ENCODE measurements at places on chromosomes 2 and 18. TPM values are rescaled to one million over a fixed set of nuclear protein-coding genes. Genes with fewer than 3 reads are reported as not detected.

- no peak for DNase-seq
Observed at GRCh38 chr2:951224-952006, 766 bp downstream of the SNTG2 start.

- peak; percentile 17 for DNase-seq
Observed at GRCh38 chr18:47595831-47596501, 334.5 kb downstream of the SMAD2 start.

DNA sequence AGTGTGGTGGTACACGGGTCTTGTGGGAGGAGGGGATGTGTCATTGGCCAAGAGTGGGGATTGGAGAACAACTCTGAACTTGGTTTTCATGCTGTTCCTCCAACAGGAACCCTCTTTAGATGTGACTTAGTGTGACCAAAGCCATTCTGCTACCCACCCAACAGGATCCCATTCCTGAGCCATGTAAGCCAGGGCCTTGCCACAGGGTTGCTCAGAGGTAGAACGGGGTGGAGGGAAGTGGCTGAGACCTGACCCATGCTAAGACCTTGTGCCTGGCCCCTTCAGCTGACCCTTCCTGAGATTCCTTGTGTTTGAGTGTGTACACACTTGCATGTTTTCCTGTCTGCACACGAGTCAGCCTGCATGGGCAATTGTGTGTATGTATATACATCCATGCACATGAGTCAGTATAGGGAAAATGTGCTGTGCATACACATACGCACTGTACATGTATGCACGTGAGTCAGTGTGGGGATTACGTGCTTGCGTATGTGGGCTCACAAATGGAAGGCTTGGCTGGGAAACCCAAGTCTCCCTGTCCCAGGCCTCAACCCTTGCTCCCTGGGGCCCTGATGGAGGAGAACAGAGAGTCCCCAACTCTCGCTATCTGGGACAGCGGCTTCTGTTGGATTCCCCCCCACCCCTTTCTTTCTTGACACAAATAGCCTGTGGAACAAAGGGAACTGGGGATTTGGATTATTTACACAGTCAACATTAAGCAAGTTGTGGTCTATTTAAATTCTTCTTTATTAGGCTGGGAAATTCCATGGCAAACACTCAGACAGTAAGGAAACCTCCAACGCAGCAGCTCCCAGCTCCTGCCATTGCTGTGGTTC is 339.8 kb downstream of the DYSF start:
- DNase-seq = no peak

DNA sequence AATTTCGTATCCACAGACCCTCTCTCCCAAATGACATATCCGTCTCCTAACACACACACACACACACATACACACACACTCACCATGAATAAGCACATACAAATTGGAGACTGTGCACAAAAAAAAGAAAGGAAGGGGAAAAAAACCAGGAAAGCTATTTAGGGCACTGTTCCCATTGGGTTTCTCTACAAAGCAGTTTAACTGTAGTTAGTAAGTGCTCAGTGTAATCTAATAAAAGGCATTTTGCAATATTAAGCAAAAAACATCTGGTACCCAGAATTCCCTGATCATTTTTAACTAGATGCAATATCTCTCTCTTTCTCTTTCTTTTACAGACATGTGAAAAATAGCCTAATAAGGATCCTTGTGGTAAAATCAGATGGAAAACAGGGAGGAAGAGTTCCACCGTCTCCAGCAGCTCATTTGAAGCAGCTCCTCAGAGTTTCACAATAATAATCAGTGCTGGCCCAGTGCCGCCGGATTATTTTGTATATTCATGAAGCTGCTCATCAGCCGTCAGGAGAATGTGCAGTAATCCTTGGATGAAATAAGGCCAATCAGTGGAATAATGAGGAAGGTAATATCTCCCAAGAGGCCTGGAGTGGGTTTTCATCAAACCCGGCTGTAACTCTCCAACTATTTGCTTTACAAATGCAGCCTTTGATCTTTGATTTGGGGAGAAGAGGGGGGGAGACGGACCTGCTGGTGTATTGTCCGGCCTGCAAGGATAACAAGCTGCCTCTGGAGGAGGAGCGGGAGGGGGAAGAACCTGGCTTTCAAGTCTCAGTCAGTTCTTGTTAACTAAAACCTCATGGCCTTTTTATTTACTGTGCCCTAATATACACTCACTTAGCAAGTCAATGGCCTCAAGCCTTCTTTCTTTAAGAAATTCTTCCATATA is 227.6 kb upstream of the SMIM21 start:
- DNase-seq = no peak

- no peak for DNase-seq
Observed at GRCh38 chr2:73928963-73929347, 2.3 kb downstream of the DGUOK start.

DNA sequence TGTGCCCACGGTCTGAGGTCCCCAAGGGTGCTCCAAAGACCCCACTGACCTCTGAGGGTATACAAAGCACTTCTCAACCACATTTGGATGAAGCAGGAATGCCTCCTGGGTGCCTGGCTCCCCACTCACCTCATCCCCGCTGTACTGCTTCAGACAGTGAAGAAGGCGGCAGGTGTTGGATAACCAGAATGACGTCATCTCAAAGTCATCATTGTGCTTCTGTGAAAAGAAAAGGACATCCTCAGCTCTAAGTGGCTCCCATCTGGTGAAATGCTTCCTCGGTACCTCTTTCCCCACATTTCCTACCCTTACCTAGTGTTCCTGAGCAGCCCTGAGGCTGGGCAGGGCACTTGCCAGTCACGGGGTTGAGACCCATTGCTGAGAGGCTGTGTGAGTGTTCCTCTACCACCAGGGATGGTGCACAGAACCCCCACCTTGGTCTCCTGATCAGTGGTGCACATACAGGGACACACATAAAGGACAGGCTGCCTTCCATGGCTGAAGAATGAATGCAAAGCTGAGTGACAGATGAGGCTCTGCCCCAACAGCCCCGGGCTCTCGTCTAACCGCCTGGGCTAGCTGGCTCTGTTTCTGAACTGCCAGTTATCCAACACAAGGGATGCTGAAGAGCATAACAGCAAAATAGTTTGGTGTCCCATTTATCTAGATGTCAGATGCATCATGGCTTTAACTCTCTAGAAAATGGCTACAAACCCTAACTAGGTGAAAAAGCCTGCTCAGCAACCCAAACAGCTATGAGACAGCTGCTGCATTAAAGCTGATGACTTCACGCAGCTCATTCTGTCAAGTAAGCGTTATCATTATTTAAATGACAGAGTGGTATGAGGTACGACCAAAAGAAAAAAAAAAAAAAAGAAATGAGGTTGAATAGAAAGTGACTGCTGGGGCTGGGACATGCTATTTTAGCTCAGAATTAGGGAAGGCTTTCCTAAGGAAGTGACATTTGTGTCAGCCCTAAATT is 28.2 kb upstream of the ACAA2 start:
- DNase-seq = no peak

GRCh38 chr2:225008935-225009334 is 33.3 kb downstream of the DOCK10 start:
- DNase-seq = peak; percentile 44

- no peak for DNase-seq
Observed at GRCh38 chr2:58890865-58891525, 649.9 kb upstream of the FANCL start.

- no peak for DNase-seq
Observed at GRCh38 chr2:177231270-177231669, 18.7 kb downstream of the HNRNPA3 start.

DNA sequence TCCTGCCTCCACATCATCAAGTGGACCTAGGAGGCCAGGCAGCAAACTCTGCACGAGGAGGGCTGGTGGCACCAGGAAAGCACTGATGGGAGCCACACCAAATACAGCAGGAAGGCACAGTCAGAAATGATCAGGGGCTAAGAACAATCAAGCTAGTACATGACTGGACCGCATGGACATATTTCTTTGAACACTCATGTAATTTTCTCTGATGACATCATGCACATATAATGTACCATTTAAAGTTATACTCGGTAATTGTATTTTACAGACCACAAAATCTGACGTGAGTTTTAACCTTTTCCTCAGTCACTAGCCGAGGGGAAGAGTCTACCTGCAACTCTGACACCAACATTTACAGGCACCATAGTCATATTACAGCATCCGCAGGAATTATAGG is 76.7 kb downstream of the XDH start:
- peak; percentile 17 for DNase-seq

DNA sequence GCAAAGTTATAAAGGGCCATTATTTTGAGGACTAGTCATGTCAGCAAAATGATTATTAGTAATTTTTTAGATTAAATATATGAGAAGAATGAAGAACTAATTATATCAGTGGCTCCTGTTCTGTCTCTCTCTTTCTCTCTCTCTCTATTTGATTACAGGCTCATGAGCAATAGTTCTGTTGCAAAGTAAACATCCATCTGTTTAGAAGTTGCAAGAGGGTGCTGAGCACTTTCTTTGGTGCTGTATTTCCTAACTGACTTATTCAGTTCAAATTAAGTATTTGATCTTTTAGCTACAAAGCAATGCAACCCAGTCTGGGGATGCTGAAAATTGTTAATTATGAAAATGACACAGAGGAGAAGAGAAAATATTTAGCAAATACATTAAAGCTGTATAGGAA is 408.1 kb upstream of the UBE2E3 start:
- no peak for DNase-seq

- no peak for DNase-seq
Observed at GRCh38 chr2:8863331-8863953, 26.0 kb upstream of the KIDINS220 start.

DNA sequence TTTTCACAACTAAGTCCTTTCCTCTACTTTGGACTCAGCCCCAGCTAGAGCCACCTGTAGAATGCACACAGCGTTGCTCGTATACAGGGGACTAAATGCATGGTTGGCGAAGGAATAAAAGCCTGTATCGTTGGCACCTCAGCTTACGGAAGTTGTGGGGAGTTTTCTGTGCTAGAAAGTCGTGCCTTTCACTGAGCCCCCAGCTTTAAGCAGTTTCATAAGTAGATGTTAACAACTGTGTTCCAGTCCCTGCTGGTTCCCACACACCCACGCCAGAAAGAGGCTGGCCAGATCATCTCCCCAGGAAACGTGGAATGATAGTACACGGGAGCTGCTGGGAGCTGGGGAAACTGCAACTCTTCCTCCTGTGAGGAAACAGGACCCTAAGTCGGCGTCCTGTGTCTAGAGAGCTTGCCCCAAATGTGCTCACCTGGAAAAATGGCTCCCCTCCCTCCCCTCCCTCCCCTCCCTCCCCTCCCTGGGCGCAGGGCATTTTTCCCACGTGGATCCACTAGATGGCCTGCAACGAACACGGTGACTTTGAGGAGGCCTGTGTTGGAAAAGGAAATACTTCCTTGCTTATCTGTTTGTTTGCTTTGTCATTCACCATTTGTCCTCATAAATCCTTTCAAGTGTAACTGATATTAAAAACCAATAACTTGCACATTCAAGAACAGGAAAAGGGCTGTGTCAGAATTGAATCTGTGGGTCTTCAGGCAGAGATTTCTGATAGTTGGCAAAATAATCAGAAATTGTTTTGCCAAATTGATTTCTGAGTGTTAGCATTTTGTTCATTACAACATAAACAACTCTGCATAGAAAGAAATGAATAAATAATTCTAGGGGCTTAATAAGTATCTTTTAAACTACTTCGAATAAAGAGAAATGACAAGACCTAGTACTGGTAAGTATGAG is 43.9 kb upstream of the RFX8 start:
- DNase-seq = peak; percentile 71

DNA sequence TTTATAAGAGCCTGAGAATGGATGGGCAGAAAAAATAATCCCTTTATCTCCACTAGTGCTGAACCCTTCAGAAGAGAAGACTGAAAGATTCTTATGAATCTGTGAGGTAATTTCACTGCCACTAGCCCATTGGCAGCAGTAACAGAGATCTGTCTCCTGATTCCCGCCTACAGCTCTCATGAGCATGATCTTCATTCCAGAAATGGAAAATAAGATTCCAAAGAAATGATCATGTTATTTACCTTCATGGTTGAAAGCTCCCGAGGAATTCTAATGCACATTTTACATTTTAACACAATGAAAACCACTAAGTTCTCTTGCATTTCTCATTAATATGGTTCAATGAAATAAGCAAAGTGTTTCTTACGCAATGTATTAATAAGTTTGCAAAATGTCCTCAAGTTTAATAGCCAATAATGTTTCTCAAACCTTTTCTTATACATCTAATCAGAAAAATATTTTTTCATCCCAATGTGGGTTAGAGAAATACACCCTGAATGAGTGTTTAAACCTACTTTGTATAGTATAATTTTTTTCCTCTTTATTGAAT is 905.6 kb downstream of the TMEM182 start:
- no peak for DNase-seq

- DNase-seq = no peak
Observed at GRCh38 chr2:223056701-223057418, 4.9 kb downstream of the KCNE4 start.

DNA sequence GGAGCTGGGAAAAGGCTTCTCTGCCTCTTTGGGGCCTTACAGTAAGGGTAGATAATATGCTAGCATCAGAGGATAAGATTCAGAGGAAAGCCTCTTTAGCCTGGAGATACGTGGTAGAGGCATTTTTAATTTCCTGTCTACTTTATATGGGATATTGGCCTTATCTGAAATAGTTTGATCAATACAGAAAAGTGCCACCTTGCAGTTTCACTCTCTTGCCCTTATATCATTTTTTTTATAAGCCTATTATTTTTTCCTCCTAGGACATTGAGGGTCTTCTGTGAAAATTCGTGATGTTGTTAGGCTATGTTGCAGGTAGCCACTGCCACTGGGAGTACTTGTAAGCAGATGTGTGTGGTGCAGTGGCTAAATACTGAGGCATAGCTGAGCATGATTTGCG is 40.1 kb upstream of the TOGARAM2 start:
- DNase-seq = no peak

- no peak for DNase-seq
Observed at GRCh38 chr2:184338771-184339170, 259.6 kb upstream of the ZNF804A start.

The C2orf78 gene
- total RNA-seq = not detected

The MYCN gene
- total RNA-seq = 9.5 TPM

The PLEK gene
- under 0.01 TPM for total RNA-seq

The TDRD15 gene
- not detected for total RNA-seq

The TMEM17 gene
- 1.1 TPM for total RNA-seq

The VWA3B gene
- not detected for total RNA-seq

The KIF5C gene
- total RNA-seq = under 0.01 TPM

The ALPP gene
- not detected for total RNA-seq

The SERPINB13 gene
- not detected for total RNA-seq

The SLC5A7 gene
- not detected for total RNA-seq

The CCDC150 gene
- 3.9 TPM for total RNA-seq
